ENCODE measurements at places on chromosomes 7 and 10.

DNA sequence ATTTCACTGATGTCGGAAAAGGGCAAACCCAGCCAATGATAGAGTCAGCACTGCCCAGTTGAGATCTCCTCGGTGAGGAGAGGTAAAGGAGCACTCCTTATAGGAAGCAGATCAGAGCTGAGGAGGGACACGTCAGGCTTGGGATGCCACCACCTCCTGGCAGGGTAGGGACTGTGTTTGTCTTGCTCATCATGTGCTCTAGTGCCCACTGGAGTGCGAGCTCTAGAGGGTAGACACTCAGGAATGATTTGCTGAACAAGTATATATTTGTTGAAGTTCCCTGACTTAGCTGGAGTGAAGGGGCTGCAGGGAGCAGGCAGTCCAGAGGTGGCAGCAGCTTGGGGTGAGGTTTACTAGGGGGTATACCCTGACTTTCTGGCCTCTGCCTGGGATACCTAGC is 146.5 kb downstream of the NOC3L start:
- no peak for DNase-seq

DNA sequence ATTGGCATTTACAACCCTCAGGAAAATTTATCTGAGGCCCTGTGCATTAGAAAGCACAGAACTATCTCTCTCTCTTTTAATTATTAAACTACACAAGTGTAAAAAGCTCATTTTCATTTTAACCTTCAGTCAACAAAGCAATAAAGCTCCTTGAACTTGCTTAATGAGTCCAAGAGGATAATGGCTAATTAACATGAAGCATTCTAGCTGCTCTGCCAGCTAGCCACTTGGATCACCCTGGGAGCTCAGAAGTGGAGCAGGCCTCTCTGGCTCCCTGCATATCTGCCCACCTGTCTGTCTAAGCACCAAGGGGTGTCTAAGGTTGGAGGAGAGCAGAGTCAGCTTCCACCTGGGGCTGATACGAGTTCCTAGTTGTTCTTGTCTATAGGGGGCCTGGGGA is 56.0 kb upstream of the SLC35G1 start:
- DNase-seq, result no peak

DNA sequence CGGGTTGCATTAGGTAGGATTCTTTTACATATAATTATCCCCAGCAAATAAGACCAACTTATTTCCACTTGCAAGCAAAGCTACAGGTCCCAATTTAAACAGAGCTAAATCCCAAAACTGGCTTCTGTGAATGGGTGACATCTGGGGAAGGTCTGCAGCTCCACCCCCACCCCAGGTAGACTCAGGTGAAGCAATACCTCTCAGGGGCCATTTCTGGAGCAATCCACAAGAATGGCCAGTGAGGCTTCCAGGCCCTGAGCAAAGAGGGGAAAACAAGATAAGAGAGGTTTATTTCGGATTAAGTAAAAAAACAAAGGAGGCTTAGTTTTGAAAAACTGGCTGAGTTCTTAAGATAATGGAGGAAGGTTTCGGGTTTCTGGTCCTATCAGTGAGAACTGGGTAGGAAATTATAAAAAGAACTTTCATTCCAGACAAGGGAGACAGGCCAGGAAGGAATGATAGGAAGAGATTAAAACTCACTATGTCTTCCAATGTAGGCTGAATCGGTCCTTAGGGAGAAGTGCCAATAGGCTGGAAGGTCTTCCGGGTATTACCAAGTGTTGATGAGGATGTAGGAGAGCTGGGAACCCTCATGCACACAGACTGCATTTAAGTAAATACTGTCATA is 25.4 kb downstream of the SH3PXD2A start:
- DNase-seq, result no peak

DNA sequence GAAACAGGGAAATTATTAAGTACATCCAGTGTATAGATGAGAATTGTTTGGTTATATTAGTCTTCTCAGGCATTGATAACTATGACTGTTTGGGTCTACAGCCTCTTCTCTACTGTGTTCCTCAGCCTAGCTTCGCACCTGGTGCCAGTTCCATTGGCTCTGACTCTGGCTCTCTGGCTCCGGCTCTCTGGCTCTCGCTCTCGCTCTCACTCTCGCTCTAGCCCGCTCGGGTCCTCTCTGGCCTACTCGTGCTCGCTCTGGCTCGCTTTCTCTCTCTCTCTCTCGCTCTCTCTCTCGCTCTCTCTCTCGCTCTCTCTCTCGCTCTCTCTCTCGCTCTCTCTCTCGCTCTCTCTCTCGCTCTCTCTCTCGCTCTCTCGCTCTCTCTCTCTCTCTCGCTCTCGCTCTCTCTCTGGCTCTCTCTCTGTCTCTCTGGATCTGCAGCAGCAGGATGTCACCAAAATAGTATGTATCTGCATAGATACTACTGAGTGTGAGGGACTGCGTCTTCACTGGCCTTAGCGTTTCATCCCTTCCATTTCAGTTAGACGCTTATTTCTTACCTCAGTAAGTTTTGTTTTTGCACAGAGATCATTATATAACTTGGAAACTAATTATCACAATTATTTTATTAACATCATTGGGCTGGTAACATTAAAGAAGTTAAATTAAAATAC is 6.5 kb upstream of the SSBP1 start:
- DNase-seq, result no peak

DNA sequence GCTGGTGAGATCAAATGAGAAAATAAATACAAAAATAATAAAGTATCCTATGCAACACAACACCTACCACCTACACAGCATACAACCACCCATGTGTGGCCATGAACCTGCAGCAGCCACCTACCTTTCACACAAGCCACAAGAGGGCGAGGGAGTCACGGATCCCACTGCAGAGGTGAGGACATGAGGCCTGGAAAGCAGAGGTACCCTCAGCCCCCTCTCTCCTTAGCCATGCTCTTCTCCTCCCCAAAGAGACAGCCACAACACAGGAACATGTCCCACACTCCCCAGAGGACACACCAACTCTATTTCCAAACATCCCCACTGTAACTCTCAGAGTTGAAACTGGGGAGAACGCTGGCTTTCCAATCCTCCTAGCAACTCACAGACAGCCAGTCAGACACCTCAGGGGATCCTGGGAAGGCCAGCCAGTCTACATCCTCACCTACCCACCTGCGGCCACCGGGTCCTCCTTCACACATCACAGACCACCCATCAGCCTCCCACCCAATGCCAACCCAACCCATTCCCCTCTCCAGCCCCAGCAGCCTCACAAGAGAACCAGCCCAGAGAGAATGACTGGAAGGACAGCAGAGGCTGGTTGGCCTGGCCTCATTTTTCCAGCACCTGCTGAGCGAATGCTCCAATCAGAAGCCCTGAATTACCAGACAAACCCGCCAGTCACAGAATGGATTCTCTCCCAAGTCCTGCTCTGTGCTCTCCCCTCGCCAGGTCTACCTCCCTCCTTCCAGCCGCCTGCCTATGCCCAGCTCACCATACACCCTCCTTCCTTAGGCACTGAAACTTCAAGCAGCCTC is 18.4 kb downstream of the DLG5 start:
- no peak for DNase-seq

DNA sequence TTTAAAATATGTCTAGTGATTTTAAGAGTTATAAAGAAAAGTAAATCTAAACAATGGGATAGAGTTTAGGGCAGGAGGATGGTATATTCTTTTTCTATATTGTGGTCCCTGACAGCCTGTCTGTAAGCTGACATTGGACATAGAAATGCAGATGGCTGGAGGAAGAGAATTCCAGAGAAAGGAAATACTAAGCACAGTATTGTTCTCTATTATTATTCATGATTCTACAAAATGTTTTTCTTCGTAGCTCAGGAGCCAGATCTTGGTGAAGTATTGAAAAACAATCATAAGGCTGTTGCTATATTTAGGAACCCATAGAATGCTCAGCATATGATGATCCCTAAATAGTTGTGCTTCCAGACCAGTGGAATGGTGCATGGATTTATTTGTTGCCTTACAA is 117.0 kb upstream of the FAM3C start:
- no peak for DNase-seq

DNA sequence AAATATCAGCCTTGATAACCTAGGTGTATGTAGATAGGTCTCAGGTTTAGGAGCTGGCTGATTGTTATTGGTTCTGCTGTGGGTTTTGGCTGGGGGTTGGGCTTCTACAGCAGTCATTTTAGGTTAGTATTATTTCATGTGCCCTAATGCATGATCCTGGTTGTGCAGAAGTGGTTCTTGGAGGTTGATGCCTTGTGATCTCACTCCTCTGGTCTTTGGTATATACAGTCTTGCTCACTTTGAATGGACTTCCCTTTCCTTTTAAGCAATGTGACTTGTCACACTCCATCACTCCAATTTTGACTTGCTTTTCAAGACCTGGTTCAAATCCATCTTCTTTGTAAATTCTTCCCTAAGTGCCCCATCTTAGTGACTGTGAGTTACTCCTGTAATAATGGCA is 188.9 kb downstream of the LRMDA start:
- no peak for DNase-seq

- DNase-seq, result no peak
Measured at GRCh38 chr10:71253981-71254818, 41.8 kb downstream of the UNC5B start.

- no peak for DNase-seq
Measured at GRCh38 chr7:108266035-108266434, 135.9 kb upstream of the LAMB4 start.

DNA sequence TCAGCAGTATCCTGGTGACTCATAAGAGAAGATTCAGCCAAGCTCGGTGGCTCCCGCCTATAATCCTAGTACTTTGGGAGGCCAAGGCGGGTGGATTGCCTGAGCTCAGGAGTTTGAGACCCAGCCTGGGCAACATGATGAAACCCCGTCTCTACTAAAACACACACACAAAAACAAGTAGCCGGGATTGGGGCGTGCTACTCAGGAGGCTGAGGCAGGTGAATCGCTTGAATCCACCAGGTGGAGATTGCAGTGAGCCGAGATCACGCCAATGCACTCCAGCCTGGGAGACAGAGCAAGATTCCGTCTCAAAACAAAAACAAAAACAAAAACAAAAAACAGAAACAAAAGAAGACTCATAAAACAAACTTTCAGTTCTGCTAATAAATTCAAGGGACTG is 551.1 kb upstream of the POT1 start:
- DNase-seq, result no peak

- no peak for DNase-seq
Measured at GRCh38 chr7:157690058-157690832, 353.4 kb downstream of the DNAJB6 start.

DNA sequence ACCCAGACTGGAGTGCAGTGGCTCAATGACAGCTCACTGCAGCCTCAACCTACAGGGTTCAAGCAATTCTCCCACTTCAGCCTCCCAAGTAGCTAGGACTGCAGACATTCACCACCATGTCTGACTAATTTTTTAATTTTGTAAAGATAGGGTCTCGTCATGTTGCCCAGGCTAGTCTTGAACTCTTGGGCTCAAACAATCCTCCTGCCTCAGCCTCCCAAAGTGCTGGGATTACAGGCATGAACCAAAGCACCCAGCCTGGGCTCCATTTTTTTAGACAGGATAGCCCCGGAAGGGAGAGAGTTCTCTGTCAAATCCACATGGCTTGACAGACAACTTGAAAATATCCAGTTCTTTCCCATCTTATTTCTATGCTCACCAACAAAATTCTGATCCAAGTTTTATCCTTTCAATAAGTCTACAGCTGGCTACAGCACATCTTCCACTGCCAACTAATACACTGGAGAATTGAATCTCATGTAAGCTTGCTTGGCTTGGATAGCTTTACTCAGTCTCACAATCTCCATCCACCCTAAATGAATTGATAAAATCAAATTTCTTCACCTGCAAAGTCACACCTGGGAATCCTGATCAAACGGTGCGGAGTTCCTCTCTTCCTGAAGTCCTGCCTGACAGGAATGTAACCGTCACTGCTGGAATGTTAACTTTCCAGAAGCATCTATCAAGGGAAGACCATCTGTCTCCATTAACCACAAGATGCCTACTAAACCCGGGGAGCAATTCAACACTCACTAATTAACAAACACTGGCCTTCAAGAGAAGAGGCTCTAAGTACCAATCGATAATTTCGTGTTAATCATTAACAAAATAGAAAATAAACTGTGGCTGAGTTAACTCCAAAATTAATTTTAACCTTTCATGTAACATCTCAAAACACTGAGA is 239.7 kb upstream of the MKLN1 start:
- no peak for DNase-seq

- DNase-seq, result no peak
Measured at GRCh38 chr7:151853896-151854719, 22.8 kb downstream of the PRKAG2 start.

DNA sequence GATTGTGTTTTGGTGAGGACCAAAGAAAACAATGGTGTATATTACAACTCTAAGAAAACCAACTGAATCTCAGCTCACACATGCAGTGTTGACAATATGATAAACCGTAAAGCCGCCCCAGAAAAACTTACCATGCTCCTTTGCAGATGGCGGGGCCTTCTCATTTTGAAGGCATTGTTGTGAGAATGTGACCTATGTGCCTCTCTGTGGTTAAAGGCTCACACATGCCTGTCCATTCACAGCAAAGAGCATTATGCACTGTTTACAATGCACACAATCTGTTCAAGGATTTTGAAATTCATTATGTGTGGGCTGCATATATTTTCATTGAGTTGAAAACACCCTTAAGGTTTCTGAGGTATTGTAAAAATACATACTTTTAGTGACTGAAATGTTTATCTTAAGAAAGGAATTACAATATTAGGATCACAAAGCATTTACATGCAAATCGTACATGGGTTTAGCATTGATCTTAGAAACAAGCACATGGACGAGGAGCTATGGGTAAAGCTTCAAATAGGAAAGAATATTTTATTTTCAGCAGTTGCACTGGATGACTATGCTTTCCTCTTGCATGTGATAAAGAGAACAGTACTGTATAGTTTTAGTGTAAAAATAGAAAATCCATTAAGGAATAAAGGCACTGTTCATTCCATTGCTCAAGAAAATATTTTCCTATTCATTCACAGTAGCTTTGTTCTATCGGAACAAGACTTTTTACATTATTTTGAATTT is 334.3 kb downstream of the ARL4A start:
- DNase-seq, result no peak

All from activated naive CD4-positive, alpha-beta T cell treated with anti-CD3 and anti-CD28 coated beads, Interleukin-2, amount 50 U/mL, for 16 hours (primary cell).